ENCODE measurements at places on chromosomes 13 and 19. TPM values are rescaled to one million over a fixed set of nuclear protein-coding genes. Genes with fewer than 3 reads are reported as not detected.

The CCDC9 gene
- 74.3 TPM for total RNA-seq

The FPR3 gene
- not detected for total RNA-seq

DNA sequence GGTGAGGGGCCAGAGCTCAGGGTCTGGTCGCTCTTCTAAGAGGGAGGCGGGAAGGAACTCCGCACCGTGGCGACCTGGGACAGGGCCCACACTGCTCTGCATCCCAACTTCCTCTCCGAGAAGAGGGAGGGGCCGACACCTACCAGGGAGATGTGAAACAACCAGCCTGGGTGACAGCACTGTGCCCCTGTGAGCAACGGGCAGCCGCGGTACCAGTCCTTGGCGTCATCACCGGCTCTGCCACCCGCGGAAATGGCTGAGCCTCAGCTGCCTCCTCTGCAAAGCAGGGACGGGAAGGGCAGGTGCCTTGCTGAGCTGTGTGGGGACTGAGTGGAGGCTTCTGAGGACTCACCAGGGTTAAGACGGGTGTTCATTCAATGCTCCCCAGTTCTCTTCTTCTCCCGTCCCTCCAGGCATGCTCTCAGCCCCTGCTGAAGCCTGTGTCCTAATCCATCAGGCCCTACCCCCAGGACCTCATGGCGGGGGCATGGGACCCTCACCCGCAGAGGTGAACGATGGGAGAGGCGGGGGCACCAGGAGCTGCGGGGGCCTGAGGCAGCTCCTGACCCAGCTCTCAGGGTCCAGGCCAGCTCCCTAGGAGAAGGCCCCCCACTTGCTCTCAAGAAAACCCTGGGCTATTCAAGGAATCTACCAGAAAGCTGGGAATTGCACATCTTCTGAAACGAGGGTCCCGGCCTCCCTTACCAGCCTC, 9.3 kb downstream of the ZNF787 start:
- DNase-seq = no peak

DNA sequence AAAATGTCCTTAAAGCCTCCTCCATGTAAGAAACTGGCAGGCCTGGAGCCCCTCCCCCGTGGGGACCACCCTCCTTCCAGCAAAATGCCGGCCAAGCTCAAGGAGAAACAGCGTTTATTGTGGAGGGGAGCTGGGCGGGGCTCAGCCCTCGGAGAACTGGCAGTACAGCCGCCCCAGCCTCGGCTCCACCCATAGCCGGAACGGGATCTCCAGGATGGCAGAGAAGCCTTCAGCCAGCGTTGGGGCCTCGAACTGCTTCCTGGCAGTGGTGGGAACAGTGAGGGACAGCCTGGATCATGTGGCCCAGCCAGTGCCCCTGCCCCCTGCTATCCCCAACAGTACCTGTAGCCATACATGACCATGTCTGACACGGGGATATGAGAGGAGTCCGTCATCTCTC, 6.3 kb downstream of the PNKP start:
- no peak for DNase-seq

- DNase-seq = peak; percentile 87
Observed at GRCh38 chr19:29831041-29831548, 19.3 kb downstream of the CCNE1 start.

Data from CD4-positive, alpha-beta T cell (primary cell).